ENCODE measurements at places on chromosomes 13 and 19.

DNA sequence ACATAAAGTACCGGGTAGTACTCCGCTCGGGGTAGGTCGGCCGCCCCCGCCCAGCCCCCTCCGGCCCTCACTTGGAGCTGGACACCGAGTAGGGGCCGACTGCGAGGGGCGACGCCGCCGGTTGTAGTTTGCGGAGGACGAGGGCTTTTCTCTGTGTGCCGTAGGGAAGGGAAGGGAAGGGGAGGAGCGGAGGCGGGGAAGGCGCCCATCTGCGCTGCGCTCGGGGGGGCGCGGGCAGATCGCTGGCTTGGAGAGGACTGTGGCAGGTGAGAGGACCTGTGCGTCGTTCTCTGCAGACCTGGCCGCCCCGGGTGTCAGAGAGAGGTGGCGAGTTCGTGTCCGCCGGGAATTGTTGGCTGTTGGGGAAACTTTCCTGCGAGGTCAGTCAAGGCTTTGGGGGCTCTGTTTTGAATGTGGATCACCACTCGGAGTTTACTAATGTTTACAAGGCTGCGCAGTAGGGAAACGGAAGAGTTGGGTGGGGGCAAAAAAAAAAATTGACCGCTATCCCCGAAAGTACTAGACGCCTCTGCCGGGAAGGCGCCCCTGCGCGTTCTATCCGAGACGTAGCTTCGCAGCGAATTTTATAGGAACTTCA lies 1.4 kb downstream of the ING1 start:
- peak; percentile 53 for DNase-seq

DNA sequence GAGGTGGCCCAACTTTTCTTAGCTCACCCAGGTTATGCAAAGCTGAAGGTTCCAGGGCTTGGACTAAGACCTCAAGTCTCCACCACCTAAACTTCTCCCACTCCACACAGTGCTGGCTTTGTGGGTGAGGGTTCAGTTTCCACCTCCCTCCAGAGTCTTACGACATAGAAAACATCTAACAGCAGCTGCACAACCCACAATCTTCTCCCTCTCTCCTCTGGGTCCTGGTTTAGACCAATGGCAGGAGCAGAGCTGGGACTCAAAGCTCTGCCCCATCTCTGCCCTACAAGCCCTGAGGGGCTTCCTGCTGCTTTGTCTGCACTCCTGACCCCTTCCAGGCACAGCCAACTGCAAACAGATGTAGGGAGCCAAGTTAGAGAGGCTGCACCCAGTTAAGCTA lies 16.0 kb downstream of the IRGC start:
- DNase-seq: no peak

GRCh38 chr19:45693106-45693788 lies 781 bp downstream of the QPCTL start:
- DNase-seq: peak; percentile 73

DNA sequence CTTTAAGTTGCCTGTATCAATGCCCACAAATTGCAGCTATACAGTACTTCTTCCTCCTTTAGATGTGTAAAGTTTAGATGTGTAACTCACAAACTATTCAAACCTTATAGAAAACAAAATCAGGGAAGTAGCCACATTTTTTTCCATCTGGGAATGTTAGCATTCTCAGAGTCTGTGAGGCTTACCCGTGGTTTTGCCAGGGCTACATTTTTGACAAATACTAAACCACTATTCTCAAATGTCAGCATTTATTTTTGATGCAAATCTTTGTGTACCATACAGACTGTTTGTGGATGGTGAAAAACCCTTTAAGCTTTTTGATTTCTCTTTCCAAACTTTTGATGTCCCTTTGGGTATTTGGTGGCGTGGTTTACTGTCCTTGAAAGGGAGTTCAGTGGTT lies 216.4 kb downstream of the POSTN start:
- no peak for DNase-seq

DNA sequence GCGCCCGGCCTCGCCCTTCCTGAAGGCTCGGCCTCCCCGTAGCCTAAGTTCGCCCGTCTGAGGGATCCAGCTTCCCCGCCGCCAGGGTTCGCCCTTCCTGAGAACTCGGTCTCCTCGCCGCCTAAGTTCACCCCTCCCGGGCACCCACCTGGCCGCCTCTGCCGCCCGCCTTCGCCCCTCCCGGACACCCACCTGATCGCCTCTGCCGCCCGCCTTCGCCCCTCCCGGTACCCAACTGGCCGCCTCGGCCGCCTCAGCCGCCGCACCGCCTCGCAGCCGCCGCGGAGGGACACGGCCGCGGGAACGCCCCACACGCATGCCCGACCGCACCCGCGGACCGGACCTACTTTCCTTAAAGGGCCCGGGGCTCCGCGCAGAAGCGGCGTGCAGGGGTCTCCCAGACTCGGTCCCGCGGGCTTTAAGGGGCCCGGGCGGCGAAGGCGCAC lies at the start of gene MOB3A:
MOB3A (minus strand) TSS at position 293 of the 446 bp plus-strand sequence. CDS start 17,766 bp downstream, outside the sequence.
- DNase-seq: peak; percentile 95

- peak; percentile 96 for DNase-seq
Measured at GRCh38 chr13:114065141-114065925, 67.1 kb downstream of the RASA3 start.

DNA sequence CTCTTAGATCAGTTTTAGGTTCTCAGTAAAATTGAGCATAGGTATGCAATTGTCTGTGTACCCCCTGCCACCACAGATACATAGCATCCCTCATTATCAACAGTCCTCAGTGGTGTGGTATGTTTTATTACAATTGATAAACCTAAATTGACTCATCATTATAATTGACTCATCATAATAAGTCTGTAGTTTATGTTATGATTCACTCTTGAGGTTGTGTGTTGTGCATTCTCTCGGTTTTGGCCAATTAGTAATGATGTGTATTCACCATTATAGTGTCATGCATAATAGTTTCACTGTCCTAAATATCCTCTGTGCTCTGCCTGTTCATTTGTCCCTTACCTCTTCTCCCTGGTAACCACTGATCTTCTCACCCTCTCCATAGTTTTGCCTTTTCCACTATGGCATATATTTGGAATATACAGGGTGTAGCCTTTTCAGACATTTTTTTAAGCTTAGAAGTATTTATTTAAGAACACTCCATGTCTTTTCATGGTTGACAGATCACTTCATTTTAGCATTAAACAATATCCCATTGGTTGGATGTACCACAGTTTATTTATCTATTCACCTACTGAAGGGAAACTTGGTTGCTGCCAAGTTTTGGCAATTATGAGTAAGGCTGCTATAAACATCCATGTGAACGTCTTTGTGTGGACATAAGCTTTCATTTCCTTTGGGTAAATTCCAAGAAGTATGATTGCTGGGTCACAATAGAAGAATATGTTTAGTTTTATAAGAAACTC lies 1620.6 kb upstream of the MIR17HG start:
- DNase-seq: peak; percentile 90

GRCh38 chr13:39403106-39403505 lies 199.9 kb downstream of the LHFPL6 start:
- no peak for DNase-seq

DNA sequence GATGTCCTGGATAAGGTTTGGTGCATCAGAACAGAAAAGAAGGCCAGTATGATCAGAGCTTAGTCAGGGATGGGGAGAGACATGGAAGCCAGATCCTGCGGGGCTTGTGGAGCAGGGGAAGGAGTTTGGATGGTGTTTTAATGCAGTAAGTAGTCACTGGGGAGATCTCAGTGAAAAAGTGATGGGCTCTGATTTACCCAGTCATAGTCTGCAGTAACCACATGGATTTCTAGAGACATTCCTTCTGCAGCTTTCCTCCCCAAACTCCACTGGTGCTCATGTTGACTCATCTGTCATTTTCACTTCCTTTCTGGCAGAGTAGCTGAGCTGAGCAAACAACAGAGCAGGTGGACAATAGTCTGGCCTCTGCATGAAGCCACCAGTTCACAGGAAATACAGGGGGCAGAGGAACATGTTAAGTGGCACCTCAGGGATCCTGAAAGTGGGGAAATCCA lies 144.1 kb downstream of the DPF1 start:
- peak; percentile 67 for DNase-seq

DNA sequence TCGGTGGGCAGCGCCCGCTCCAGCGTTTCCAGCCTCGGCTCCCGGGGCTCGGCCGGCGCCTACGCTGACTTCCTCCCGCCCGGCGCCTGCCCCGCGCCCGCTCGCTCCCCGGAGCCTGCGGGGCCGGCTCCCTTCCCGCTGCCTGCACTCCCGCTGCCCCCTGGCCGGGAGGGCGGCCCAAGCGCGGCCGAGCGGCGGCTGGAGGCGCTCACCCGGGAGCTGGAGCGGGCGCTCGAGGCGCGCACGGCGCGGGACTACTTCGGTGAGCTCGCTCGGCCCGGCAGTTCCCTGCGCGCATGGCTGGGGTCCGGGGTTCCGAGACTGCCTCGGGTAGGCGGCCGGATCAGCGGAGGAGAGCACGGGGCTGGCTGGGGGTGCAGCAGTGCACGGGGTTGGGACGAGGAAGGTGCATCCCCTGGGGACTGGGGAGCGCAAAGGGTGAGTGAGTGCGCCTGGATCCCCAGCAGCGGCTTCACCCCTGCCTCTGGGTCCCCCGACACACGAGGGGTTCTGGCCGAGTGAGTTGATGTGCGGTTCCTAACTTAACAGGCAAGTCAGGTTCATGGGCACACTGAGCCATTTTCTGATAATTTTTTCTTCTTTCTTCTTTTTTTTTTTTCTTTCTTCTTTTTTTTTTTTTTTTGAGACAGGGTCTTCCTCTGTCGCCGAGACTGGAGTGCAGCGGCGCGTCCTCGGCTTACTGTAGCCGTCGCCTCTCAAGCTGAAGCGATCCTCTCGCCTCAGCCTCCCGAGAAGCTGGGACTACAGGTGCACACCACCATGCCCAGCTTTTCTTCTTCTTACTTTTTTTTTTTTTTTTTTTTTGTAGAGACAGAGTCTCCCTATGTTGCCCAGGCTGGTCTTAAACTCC lies 1.1 kb downstream of the WTIP start:
- DNase-seq: peak; percentile 51

GRCh38 chr13:77537289-77537919 lies 1.9 kb downstream of the SCEL start:
- DNase-seq: peak; percentile 83

DNA sequence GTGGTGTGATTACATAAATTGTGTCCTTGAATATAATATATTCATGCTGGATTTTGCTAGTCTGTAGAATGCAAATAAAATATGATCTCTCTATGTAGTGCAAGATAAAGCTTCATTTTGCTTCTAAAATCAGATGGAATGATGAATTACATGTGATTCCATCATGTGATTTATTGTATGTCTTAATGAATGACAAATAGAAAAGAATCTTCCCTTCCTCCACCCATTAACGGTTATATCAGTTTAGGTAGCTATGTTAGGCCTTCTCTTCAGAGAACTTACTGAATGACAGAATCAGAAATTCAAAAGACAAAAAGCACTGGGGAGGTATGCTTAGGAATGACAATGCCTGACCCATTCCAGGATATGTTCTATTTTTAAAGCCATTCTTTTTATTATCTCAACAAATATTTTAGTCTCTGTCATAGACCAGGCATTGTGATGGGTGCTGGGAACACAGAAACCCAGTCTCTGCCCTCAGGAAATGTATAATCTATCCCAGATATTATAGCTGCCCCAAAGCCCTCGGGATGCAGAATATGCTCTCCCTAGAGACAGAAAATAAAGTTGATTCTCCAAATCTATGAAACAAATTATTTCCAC lies 90.6 kb downstream of the TEX26 start:
- DNase-seq: no peak

GRCh38 chr13:108835083-108835482 lies 205.7 kb downstream of the MYO16 start:
- no peak for DNase-seq

DNA sequence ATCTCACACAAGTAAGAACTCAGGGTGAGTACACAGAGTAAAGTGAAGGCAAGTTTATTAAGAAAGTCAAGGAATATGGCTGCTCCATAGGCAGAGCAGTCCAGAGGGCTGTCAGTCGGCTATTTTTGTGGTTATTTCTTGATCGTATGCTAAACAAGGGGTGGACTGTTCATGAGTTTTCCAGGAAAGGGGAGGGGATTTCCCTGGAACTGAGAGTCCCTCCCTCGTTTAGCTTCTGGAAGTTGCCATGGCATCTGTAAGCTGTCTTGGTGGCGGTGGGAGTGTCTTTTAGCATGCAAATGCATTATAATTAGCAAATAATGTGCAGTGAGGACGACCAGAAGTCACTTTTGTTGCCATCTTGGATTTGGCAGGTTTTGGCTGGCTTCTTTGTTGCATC lies 5.8 kb upstream of the VSTM1 start:
- no peak for DNase-seq

DNA sequence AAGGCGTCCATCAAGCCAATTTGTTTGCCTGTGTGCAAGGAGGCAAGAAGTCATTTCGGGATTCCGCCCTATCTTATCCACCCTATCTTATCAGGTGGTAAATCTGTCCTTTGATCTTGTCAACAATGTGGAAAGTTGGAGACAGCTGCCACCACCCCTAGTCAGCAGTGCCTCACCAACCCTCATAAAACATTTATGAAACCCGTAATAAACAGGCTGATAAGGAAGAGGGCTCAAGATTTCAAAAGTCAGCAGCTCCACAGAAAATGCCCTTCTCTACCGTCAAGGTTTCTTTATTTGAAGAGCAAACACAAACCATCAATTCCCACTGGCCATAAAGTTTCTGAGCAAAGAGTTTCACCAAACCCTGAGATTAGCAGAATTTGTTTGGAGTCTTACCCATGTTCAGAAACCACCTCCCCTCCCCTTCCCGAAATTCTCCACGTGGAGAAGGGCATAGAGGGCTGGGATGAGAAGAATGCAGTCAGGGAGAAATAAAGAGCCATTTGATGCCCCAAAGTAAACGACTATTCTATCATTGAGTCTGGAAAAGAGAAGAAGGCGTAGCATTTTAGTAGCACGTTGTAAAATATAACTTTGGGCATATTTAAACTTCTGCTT lies 196.0 kb upstream of the GPR12 start:
- DNase-seq: no peak

- DNase-seq: no peak
Measured at GRCh38 chr13:78398743-78399410, 204.5 kb downstream of the POU4F1 start.

DNA sequence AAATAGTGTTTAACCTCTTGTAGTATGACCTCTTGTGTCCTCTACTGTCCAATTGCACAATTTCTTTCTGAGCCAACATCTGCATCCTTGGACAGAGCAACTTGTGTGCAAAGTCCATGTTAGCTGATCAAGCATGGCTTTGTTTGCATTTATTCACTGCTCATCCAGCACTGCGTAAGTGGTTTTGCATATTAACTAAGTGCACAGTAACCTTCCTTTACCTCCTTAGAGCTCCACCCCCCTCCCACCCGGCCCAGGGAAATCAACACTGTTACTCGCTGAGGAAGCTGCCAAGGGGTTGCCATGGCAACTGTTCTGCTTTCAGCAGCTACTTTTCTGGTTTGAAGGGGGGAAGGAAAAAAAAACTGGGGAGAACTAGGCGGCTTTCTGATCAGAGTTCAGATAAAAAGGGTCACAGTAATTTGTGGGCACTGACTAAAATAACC lies 153.5 kb upstream of the KLF12 start:
- DNase-seq: peak; percentile 60

GRCh38 chr13:99434258-99434788 lies 66.9 kb upstream of the TM9SF2 start:
- DNase-seq: no peak

DNA sequence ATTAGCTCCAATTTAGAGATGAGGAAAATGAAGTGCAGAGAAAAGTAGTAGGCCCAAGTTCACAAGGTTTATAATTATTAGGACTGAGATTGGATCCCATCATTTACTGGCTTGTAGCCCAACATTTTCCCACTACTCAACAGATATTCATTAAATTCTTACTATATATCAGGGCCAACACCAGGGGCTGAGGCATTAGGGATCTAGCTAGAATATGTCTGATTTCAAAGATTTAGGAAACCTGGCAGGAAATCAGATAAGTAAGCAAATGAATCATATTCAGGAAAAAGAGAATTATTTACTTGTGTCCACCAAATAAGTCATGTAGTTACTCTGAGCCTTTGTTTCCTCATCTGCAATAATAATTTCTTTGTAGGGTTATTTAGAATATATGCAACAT lies 94.3 kb downstream of the OXGR1 start:
- no peak for DNase-seq

- peak; percentile 9 for DNase-seq
Measured at GRCh38 chr19:21519488-21519887, 14.1 kb downstream of the ZNF429 start.

All from epithelial cell of esophagus (primary cell).